ENCODE measurements at places on chromosomes 16 and 17.

GRCh38 chr17:81655378-81656117 lies 794 bp downstream of the PDE6G start:
- DNase-seq = no peak

GRCh38 chr17:50972577-50972976 lies 106.4 kb upstream of the TOB1 start:
- no peak for DNase-seq

- DNase-seq = no peak
Observed at GRCh38 chr16:86994651-86995171, 322.5 kb downstream of the C16orf95 start.

GRCh38 chr16:67399218-67399733 lies 6.0 kb upstream of the TPPP3 start:
- peak; percentile 81 for DNase-seq

GRCh38 chr16:12570046-12570618 lies 233.6 kb downstream of the CPPED1 start:
- DNase-seq = no peak

- DNase-seq = no peak
Observed at GRCh38 chr17:16001226-16001897, 1.7 kb downstream of the TTC19 start.

GRCh38 chr16:28204204-28204603 lies 7.6 kb downstream of the XPO6 start:
- DNase-seq = no peak

DNA sequence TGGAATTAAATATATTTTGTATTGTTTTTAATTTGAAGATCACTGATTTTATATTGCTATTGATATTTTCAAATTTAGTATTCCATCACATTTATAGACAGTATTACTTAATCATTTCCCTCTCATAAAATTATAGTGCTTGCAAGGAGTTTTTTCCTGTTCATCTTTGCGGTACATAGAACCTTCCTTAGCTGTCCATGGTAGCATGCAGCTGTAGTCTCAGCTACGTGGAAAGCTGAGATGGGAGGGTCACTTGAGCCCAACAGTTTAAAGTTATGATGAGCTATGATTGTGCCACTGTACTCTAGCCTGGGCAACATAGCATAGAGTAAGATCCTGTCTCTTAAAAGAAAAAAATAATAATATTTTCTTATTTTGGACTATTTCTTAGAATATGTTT lies 215.8 kb upstream of the CHMP6 start:
- DNase-seq = no peak

GRCh38 chr16:69351309-69352027 lies at the start of gene TMED6:
Gene TMED6 (minus strand): TSS chr16:69351786. CDS start chr16:69351753, 33 bp downstream.
- no peak for DNase-seq

DNA sequence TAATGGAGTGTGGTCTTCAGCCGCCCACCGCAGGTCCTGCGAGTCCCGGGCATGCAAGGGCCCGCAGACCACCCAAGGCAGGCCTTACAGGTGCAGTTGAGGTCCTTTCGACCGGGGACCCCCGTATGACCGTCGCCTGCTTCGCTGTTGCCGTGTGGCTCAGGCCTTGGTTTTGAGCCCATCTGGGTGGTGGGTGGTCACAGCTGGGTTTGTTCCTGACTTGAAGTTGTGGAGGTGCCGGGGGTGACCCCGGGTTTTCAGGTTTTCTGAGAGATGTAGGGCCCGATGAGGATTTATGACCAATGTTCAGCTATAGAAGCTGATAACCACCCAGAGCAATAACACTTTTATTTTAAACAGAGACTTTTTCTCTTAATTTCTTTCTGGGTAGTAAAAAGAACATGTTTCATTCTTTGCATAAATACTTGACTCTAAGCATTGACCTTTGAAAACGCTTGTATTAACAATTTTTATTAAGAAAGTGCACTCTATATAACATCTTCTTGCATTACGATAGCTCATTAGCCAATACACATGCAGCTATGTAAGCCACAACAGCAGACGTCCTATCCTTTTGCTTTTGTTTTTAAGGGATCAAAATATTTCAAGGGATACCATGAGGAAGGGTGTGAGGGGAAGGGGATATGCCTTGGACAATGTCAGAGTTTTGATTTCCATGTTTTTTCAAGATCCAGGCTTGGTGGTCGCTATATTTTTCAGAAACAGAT lies 1.9 kb downstream of the FOXL1 start:
- DNase-seq = no peak

DNA sequence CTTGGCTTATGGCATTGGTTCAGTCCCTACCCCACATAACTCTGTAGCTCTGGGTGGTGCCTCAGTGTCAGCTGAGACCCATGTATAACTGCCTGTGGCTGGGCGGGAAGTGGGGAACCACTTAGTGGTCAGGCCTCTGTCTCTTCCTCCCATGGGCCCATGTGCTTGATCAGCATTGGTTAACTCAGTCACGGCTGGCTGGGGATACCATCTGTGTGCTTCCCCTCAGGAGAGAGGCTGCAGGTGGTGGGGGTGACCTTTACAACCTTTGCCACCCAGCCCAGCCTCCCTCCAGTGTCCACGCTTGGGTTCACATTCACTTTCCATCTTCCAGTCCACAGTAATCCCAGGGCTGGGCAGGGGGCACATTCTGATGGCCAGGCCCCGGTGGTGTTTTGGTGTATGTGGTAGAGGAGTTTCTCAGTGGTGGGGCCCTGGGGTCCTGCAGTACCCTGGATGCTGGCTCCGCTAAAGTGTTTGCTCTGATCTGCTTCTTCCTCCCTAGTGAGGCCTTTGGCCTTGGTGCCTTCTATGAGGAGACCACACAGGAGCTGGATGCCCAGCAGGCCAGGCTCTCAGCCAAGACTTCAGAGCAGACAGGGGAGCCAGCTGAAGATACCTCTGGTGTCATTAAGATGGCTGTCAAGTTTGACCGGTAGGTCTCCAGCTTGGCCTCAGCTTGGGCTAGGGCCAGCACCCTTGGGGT lies 10.2 kb upstream of the NFATC3 start:
- peak; percentile 81 for DNase-seq

DNA sequence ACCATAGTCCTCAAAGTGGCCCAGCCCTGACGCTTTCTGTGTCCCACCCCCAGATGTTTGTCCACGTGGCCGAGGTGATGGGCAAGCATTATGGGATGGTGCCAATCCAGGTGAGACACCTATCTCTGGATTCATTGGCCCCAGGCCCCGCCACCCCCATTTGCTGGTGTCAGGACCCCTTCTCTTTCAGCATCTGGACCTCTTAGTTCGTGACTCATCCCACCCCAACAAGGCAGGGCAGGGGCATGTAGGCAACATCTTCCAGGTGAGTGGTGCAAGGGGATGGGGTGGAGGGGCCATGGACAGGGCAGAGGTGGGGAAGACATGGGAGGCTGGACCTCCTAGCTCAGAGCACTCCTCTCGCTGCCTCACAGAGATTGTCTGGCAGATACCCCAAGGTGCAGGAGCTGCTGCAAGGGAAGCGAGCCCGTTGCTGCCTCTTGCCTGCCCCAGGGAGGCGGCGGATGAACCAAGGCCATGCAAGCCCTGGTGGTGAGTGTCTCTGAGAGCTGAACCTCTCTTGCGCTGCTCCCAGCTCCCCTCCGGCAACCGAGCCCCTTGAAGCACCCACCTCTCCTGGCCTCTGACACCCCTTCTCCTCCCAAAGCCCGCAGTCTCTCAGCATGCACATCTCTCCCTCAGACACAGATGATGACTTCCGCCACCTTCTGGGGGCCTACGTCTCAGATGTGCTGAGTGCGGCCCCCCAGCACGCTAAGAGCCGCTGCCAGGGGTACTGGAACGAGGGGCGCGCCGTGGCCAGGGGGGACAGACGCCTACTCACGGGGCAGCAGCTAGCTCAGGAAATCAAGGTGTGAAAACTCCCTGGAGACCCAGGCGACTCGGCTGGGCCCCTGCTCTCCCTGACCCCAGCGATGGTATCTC lies 3.6 kb downstream of the RNF112 start:
- no peak for DNase-seq

- DNase-seq = no peak
Observed at GRCh38 chr17:29771546-29771945, 148.8 kb upstream of the CORO6 start.

- no peak for DNase-seq
Observed at GRCh38 chr17:34582185-34582900, 3.0 kb downstream of the TMEM132E start.

- DNase-seq = no peak
Observed at GRCh38 chr17:81401723-81402529, 6.7 kb downstream of the BAHCC1 start.

GRCh38 chr16:68309799-68310198 lies 947 bp downstream of the SLC7A6OS start:
- no peak for DNase-seq

- DNase-seq = no peak
Observed at GRCh38 chr17:80082403-80083135, 18.8 kb upstream of the GAA start.

DNA sequence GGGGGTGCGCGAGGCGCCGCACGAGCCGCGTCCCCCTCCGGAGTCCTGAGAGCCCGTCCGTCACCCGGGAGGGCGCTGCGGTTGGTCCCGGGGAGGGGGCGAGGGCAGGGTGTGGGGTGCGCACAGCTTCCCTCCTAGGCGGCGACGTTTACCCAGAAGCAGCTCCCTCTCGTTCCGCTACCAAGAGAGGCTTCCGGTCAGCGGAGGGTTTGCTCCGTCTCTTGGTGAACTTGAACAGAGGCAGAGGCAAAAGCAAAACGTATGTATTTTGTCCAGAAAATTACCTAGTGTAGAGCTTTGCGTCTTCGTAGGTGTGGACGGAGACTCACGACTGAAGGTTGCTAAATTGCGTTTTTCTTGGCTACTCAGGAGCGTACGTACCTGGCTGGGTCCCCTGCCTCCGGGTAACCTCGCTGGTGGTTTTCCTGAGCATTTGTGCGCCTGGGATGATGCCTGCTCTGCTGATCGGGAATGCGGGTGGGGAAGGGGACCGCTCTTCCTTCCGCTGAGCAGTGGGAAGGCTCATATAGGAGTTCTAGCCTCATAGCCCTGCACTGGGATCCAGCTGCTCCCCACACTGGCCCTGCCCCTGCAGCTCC lies 833 bp downstream of the WSCD1 start:
- DNase-seq = no peak

GRCh38 chr16:57256601-57257395 lies 11.7 kb downstream of the ARL2BP start:
- DNase-seq = no peak

DNA sequence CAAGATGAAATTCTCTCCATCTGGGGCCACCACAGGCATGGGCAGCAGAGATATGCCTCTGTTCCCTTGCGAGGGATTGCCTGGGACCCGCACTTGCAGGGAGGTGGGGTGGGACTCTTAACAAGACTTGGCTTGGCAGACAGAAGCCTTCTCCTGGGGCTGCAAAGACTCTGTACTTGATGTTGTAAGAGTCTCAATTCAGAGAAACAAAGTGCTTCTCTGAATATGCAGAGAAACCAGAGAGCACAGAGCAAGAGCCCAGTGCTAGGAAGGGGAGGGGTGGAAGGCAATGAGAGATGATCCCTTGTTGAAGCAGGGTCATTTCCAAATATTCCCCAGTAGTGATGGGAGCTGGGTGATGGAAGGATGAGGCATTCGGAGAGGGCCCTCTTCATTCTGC lies 2.2 kb downstream of the MMP28 start:
- DNase-seq = no peak

DNA sequence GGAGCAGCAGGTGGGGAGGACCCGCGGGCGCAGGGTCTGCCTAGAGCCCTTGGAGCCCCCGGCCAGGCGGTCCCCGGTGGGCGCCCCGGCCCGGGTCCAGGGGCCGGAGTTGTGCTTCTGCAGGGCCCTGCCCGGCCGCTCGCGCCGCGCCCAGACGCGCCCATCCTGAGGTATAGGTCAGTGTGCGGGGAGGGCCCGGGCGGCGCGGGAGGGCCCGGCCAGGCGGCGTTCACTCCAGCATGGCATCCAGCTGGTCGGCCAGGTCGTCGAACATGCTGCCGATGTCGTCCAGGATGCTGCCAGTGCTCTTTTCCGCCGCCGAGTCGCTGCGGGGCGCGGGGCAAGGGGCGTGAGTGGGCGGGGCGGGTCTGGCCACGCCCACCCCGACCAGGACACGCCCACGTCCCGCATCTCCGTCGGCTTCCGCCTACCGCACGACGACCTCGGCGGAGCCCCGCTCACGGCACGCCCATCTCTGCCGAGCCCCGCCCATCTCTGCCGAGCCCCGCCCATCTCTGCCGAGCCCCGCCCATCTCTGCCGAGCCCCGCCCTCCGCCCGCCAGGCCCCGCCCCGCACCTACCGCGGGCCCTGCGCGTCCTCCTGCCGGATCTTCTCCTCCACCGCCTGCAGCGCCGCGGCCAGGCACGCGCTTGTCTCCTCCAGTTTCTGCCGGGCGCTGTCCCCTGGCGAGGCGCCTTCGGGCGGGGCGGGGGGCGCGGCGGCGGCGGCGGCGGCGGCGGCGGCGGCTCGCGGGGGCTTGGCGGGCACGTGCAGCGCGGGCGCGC lies 17.9 kb downstream of the CASKIN1 start:
- peak; percentile 29 for DNase-seq

DNA sequence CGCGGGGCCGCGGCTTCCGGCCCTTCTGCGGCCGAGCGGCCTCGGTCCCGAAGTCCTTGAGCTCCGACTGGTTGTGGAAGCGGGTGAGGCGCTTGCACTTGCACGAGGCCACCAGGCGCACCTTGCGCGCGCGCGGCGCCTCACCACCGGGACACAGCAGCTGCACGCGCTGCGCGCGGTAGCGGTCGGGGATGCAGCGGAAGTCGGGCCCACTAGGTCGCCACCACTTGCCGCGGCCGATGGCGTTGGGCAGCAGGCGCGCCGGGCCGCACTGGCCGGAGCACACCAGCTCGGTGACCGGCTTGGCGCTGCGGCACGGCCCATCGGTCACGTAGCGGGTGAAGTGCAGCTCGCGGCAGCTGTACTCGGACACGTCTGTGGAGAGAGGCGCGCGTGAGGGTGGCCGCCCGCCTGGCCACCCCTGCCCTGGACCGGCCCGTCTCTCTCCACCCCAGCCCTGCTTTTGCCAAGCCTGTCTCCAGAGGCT lies 3.2 kb downstream of the SOST start:
- DNase-seq = no peak

- DNase-seq = no peak
Observed at GRCh38 chr16:85853547-85854545, 45.1 kb upstream of the IRF8 start.

DNA sequence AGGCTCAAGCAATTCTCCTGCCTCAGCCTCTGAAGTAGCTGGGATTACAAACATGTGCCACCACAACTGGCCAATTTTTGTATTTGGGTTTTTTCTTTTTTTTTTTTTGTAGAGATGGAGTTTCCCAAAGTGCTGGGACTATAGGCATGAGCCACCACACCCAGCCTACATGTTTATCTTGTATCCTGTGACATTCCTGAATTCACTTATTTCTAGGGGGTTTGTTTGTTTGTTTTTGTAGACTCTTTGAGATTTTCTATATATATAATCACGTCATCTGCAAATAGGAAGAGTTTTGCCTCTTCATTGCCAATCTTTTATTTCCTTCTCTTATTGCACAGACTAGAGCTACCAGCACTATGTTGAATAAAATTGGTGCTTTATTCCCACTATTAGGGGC lies 29.1 kb downstream of the PRAC1 start:
- DNase-seq = no peak

All from stimulated activated effector memory CD8-positive, alpha-beta T cell treated with anti-CD3 and anti-CD28 coated beads, Interleukin-12 subunit alpha, Interleukin-12 subunit beta, amount 100 ng/mL, for 72 hours (primary cell).